ENCODE measurements at places on chromosomes 3 and 15. TPM values are rescaled to one million over a fixed set of nuclear protein-coding genes. Genes with fewer than 3 reads are reported as not detected.

The THPO gene
- 0.31 TPM for total RNA-seq

The B4GALT4 gene
- 47.0 TPM for total RNA-seq

The IGSF11 gene
- total RNA-seq: 4.1 TPM

The PCOLCE2 gene
- total RNA-seq: 32.5 TPM

The ANKRD34C gene
- not detected for total RNA-seq

The NR2F2 gene
- total RNA-seq: 24.6 TPM

The CCDC39 gene
- total RNA-seq: 3.3 TPM

The CRBN gene
- total RNA-seq: 78.0 TPM

The DPPA2 gene
- 1.2 TPM for total RNA-seq

The GABRR3 gene
- total RNA-seq: not detected

The TNFSF10 gene
- total RNA-seq: not detected

The MORF4L1 gene
- 633 TPM for total RNA-seq

The ACTRT3 gene
- total RNA-seq: 0.31 TPM

The LTK gene
- 0.12 TPM for total RNA-seq

The FSIP1 gene
- 2.1 TPM for total RNA-seq

The RPL15 gene
- 7,186 TPM for total RNA-seq

The GASK1A gene
- total RNA-seq: 10.3 TPM

The ANKRD63 gene
- total RNA-seq: not detected

The ARGFX gene
- total RNA-seq: not detected

The C3orf22 gene
- total RNA-seq: not detected

The UNC13C gene
- 0.03 TPM for total RNA-seq

The PCLAF gene
- total RNA-seq: 119 TPM

The ERICH6 gene
- not detected for total RNA-seq

The PIGB gene
- 18.7 TPM for total RNA-seq

The CYP8B1 gene
- not detected for total RNA-seq

The TPRA1 gene
- total RNA-seq: 11.8 TPM

The HRG gene
- total RNA-seq: not detected

The AQR gene
- total RNA-seq: 38.4 TPM

The BFSP2 gene
- total RNA-seq: not detected

The LRRN1 gene
- 57.9 TPM for total RNA-seq

The KNG1 gene
- total RNA-seq: not detected

The PLA2G4F gene
- not detected for total RNA-seq

The SIDT1 gene
- total RNA-seq: not detected

The CEP19 gene
- 7.0 TPM for total RNA-seq

The NAALADL2 gene
- 11.5 TPM for total RNA-seq

The DCUN1D1 gene
- 63.6 TPM for total RNA-seq

The CNTN3 gene
- 0.21 TPM for total RNA-seq

The EID1 gene
- total RNA-seq: 205 TPM

The GNAT1 gene
- not detected for total RNA-seq

The PLS1 gene
- total RNA-seq: 15.8 TPM

The NTRK3 gene
- total RNA-seq: 2.4 TPM

The TLR9 gene
- not detected for total RNA-seq

The LIPC gene
- not detected for total RNA-seq

The FAM107A gene
- total RNA-seq: 0.11 TPM

The CPA3 gene
- not detected for total RNA-seq

The KCNAB1 gene
- total RNA-seq: 0.15 TPM

The FYCO1 gene
- total RNA-seq: 11.4 TPM

The ITIH4 gene
- 2.4 TPM for total RNA-seq

The PLIN1 gene
- 0.07 TPM for total RNA-seq

The ISL2 gene
- not detected for total RNA-seq

The LRRC3B gene
- total RNA-seq: 8.2 TPM

The UBE2E1 gene
- 376 TPM for total RNA-seq

The MORC1 gene
- not detected for total RNA-seq

The ARPP19 gene
- 204 TPM for total RNA-seq

The ANKUB1 gene
- total RNA-seq: not detected

Data from neural progenitor cell (in vitro differentiated cells).